ENCODE measurements at places on chromosomes 5 and 9.

GRCh38 chr5:169185626-169186025, 115.3 kb downstream of the SLIT3 start:
- no peak for DNase-seq

DNA sequence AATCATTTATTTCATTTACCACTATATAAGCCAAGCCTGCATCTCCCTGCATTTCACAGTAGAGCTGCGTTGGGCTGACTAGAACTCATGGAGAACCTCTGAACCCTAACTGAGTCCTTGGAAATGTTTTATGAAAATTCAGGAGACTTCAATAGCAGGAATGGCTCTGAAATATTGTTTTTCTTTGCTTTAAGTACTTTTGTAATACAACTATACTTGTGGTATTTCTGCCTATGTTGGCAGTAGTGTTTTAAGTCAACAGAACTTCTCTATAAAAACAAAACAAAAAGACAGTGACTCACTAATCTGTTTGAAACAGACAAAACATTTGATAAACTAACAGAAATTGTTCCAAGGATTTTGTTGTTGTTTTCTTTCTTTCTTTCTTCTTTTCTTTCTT, 489.2 kb upstream of the MEF2C start:
- DNase-seq: no peak

DNA sequence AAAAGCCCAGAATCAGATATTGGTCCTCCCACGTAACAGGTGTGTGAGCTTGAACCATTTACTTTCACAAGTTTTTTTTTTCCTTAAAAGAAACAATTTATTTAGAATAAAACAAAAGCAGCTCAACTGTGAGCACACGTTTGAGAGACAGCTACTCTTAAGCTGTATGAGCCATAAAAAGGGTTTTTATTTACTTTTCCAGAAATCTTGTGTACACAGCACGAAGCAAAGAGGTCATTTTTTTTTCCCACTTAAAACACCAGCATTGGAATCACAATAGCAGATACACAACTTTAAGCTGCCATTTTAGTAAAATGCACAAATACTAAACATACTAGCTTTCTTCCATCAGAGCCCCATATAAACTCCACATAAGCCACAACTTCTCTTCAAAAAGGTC, 44.6 kb downstream of the JAKMIP2 start:
- DNase-seq: no peak

GRCh38 chr5:72834924-72835323, 18.5 kb downstream of the TNPO1 start:
- no peak for DNase-seq

DNA sequence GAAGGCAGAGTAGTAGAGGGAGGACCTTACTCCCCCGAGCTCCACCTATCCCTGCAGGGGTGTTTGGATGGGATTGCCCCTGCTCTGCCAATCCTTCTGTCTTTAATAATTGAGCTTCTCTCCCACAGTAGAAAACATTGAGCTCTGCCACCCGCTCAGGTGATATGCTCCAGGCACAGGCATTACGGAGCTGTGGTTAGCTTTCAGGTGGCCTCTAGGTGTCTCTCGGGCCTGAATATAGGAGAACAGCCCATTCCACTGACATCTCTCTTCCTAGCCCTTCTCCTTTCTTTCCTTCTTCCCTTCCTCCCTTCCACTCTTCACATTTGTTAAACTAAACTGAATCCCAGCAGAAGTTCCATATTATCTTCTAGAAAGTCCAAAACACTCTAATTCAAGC, 203.4 kb downstream of the SYK start:
- DNase-seq: no peak

GRCh38 chr5:126976520-126977172, 53.7 kb downstream of the MARCHF3 start:
- DNase-seq: no peak

GRCh38 chr5:100901821-100902341, 1.2 kb downstream of the ST8SIA4 start:
- no peak for DNase-seq

GRCh38 chr5:95369782-95370181, 21.4 kb upstream of the FAM81B start:
- DNase-seq: no peak

DNA sequence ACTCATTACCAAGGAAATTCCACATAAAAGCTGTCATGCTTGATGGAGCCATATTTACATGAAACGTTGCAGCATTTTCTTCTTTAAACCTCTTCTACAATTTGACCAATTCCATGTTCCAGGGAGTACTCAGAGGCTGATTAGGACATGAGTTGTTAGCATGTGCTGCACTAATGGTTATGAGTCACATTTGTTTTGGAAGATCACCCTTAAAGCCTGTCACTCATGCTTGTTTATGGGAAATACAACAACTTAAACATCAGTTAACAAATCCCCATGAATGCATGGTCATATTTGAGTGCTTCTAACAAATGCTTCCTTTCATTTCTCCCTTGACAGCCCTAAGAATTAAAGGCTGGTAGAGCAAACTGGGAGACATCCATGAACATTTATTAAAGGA, 156.1 kb downstream of the GHR start:
- no peak for DNase-seq

GRCh38 chr5:39160576-39161213, 58.7 kb downstream of the FYB1 start:
- no peak for DNase-seq

DNA sequence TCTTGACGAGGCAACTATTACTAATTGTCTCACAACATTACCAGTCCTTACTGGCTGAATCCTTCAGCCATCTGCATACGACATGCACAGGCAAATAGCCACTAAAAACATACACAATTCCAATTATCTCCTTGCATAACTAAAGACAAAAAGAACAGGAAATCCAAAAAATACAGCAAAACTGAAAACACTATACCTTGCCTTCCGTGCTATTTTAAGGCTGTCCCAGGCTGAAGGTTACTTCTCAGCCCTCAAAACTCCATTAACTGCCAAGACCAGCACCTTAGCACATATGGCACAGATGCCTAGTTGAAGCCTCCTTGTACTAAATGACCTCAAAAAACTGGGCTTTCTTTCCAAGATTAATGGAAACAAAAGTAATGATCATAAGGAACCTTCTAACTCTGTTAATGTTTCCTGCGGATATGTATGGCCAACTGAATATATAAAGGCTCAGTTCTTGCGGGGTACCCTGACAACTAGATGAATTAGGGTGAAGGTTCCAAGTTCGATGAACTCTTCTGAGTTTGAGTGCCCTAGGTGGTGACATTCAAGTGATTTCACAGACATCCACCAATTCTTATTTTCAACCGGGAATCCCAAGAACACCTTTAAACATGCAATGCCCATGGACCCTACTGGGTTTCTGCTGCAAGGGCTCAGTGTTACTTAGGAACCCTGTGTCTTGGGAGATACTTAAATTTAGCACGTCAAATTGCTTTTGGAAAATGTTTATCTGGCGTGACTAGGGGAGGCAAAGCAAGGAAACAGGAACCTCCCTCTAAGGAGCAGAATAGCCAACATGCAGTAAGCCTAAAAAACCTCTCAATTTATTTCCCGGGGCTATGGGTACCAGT, 455.3 kb downstream of the RAB3C start:
- DNase-seq: no peak

DNA sequence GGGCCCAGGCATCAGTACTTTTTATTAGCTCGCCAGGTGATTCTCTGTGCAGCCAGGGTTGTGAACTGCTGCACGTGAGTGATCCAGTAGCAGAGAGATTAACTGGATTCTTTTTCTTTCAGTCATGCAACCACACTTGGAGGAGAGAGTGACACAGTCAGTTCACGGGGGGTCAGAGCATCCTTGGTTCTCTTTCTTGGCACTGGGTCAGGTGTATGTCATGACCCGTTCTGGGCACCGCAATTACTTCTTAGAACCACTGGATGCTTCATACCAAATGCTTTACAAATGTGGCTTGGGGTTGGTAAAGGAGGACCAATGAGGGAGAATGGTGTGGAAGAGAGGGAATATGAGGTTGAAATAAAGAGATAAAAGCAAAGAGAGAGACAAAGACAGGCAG, 368.7 kb downstream of the MLLT3 start:
- no peak for DNase-seq

- no peak for DNase-seq
Observed at GRCh38 chr5:58912116-58912515, 329.2 kb downstream of the RAB3C start.

- no peak for DNase-seq
Observed at GRCh38 chr5:160702934-160703333, 149.1 kb downstream of the ATP10B start.

DNA sequence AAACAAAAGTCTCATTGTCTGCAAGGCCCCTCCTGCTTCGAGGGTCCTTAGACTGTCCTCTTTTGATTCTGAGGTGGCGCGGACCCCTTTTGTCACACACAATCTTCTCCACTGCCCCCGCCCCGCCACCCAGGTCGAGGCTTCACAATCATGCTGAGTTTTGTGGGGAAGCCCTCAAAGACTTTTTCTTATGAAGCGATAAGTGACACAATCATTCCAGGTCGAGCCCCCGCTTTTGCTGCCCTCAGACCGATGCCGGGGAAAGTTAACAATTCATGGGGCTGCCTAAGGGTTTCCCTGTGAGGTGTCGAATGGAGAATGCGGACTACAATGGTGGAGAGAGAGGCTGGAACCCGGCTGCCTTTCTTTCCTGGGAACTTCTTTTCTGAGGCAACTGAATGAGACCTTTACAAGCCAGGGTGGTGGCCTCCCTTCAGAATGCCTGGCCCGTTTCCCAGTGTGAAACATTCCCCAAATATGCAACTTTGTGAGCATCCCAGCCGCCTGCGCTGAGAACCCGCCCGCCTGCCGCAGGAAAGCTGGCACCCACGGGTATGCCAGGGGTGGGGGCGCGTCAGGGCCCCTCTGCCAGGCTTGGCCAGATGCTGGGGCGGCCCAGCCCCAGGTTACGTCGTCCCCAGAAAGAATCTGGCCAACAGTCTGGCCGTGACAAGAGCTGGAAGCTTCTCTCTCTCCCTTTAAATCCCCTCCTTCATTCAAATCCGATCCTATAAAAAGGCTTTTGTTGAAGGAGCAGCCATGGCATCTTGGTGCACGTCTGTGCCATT, 71.9 kb downstream of the MAP1B start:
- DNase-seq: peak; percentile 91

- DNase-seq: no peak
Observed at GRCh38 chr5:114361724-114362196, at the start of gene KCNN2. Gene KCNN2, plus strand, starts transcription at chr5:114362070. Its CDS starts 70 bp downstream, at chr5:114362140.

DNA sequence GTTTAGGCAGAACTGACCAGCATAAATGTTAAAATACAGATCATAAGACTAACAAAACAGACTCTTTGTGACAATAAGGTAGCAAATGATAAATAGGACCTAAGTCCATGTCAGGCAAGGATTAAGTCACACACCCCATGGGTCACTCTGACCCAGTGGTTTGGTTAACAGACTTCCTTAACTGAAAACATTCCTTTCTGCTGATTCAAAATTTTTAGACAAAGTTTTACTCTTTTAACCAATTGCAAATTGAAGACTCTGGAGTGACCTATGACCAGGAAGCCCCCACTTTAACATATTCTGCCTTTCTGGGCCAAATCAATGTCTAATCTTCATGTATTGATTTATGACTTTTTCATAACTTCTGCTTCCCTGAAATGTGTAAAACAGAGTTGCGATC, 4.9 kb upstream of the NXNL2 start:
- DNase-seq: no peak

DNA sequence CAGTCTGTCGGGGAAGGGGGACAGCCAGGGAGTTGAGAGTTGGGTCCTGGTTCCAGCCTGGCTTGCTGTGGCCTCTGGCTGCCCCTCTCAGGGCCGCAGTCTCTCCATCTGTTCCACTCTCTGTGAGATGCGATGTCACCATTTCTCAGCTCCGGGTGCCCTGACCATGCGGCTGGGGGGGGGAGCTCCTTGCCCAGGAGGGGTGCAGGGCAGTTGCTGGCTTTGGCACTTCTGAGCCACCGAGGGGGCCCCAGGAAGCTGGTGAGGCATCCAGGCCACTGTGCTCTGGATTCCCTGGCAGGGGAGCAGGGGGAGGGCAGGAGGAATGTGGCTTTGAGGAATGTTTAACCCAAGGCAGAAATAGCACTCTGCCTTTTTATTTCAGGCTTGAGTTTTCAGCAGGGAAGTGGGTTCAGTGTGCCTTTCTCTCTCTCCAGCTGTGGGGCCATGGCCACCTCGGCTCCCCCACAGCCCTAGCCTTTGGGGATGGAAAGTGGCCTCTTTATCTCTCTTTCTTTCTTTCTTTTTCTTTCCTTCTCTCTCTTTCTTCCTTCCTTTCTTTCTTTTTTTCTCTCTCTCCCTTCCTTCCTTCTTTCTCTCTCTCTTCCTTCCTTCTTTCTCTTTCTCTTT, 11.0 kb downstream of the NCS1 start:
- DNase-seq: peak; percentile 90

- DNase-seq: no peak
Observed at GRCh38 chr9:83423815-83424707, 114.1 kb downstream of the FRMD3 start.

DNA sequence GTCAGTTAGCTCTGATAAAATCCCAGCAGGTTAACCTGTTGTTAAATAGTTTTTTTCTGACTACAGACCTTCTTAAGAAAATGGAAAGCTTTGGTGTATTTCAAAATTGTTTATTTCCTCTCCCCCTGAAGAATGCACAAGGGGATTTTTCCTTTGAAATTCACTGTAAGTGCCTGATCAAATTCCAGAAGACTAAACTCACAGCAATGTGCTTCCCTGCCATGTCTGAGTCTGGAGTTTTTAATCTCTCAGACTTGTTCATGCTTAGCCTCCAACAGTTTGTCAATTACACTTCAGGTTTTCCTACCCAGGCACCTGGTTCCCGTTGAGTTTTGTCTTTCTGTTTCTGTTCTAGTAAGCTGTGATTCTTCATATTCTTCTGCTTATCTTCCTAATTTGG, 961.6 kb upstream of the CDH18 start:
- DNase-seq: no peak

GRCh38 chr9:96874201-96874785, 20.0 kb upstream of the ZNF782 start:
- DNase-seq: no peak

DNA sequence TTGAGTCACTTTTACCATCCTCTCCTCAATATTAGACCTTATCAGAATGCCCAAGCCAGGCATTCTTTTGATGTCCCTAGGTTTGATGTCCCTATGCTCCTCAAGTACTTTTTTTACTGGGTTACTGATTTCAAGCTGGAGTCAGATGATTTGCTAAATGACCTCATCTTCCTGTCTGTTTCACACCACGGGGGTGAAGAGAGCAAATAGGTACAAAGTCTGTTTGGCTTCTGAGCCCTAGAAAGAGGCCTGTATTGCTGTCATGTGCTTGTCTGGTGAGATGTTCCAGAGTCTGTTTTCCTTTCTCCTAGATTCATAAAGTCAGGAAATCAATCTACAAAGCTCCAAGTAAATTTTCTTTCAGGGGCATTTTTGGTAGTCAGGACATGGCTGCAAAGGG, 12.7 kb upstream of the DAB2 start:
- no peak for DNase-seq

- DNase-seq: no peak
Observed at GRCh38 chr9:5800969-5801738, 31.8 kb downstream of the ERMP1 start.

Data from coronary artery (tissue), 2 donors.